ENCODE measurements at places on chromosomes 5 and 9. TPM values are rescaled to one million over a fixed set of nuclear protein-coding genes. Genes with fewer than 3 reads are reported as not detected.

Gene OBP2B
- total RNA-seq = not detected

Gene TDRD7
- 12.3 TPM for total RNA-seq

Gene BARHL1
- not detected for total RNA-seq

Gene ADAMTS12
- total RNA-seq = not detected

Gene PTCD2
- total RNA-seq = 12.1 TPM

Gene NXNL2
- total RNA-seq = not detected

Gene AMBP
- total RNA-seq = not detected

Gene ANKRD33B
- total RNA-seq = 9.9 TPM

Gene MGAT4B
- total RNA-seq = 96.8 TPM

Gene DOCK8
- total RNA-seq = 140 TPM

Gene SNCB
- total RNA-seq = 0.31 TPM

Gene SLC4A9
- total RNA-seq = not detected

Gene QRFP
- not detected for total RNA-seq

Gene CSF2
- total RNA-seq = 125 TPM

Gene SPATA31A3
- not detected for total RNA-seq

Gene UQCRQ
- 540 TPM for total RNA-seq

Gene PCDHB1
- total RNA-seq = not detected

Gene SLC36A3
- not detected for total RNA-seq

Gene PCDHGB6
- 0.07 TPM for total RNA-seq

Gene KCNMB1
- not detected for total RNA-seq

Gene RANBP6
- total RNA-seq = 20.7 TPM

Gene ORM2
- total RNA-seq = not detected

Gene FCN2
- total RNA-seq = not detected

Gene DBN1
- total RNA-seq = 12.1 TPM

Gene KIF20A
- total RNA-seq = 60.3 TPM

Gene OGN
- not detected for total RNA-seq

Gene NOXA1
- total RNA-seq = 1.1 TPM

Gene TIFAB
- not detected for total RNA-seq

Gene TICAM2
- 0.40 TPM for total RNA-seq

Gene EFNA5
- not detected for total RNA-seq

Gene GPR150
- total RNA-seq = 0.82 TPM

Gene ADAMTS13
- 2.6 TPM for total RNA-seq

Gene SLC38A9
- total RNA-seq = 15.0 TPM

Gene TLN1
- 287 TPM for total RNA-seq

Gene OR13F1
- not detected for total RNA-seq

Gene NUTM2G
- total RNA-seq = not detected

Gene TMEM252
- total RNA-seq = not detected

Gene AQP7
- total RNA-seq = 0.12 TPM

Gene AQP3
- total RNA-seq = 20.2 TPM

Gene PDE4D
- total RNA-seq = 50.8 TPM

Gene SHISAL2B
- total RNA-seq = not detected

Gene PCDHA1
- total RNA-seq = not detected

Gene PCSK5
- total RNA-seq = 2.1 TPM

Gene BTNL8
- not detected for total RNA-seq

Gene CEL
- total RNA-seq = 1.0 TPM

Gene TRUB2
- 27.4 TPM for total RNA-seq

Gene NUDT12
- total RNA-seq = 2.7 TPM

Gene MEF2C
- 0.02 TPM for total RNA-seq

Gene C5orf46
- not detected for total RNA-seq

Gene MACROH2A1
- 161 TPM for total RNA-seq

Gene JAKMIP2
- 0.99 TPM for total RNA-seq

Gene CDK9
- total RNA-seq = 99.6 TPM

Gene PLAA
- total RNA-seq = 32.3 TPM

Gene MLANA
- total RNA-seq = not detected

Gene HTR1A
- not detected for total RNA-seq

Data from activated CD4-positive, alpha-beta memory T cell treated with anti-CD3 and anti-CD28 coated beads for 36 hours (primary cell).